ENCODE measurements at places on chromosomes 5 and 9.

- DNase-seq = no peak
Observed at GRCh38 chr5:33470544-33470943, 29.8 kb downstream of the TARS1 start.

DNA sequence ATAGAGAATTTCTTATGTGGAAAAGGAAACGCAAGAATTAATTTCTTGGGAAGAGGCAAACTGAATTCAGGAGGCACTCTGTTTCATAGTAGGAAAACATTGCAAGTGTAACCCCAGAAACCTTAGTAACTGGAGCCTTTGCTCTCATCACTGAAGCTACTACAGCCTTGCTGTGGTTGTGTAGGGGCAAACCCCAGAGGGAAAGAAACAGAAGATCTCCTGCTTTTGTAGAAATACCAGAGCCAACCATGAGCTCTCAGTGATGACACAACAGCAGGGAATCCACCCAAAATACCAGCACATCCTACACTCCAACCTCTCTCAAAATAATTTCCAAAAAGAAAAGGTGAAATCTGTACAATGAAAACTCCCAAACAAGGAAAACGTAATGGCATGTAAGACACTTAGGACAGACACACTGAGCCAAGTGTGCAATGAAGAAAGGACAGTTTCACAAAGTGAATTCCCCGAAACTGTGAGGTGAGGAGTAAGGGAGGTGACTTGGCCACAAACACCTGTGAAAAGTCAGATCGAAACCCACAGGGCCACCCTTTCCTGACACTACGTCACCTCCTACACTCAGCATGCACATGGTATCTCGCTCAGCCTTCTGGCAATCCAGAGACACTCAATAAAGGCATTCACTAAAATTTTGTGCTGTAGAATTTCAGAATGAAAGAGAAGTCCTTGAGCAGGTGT is 8.5 kb upstream of the ACSL6 start:
- DNase-seq = peak; percentile 72

DNA sequence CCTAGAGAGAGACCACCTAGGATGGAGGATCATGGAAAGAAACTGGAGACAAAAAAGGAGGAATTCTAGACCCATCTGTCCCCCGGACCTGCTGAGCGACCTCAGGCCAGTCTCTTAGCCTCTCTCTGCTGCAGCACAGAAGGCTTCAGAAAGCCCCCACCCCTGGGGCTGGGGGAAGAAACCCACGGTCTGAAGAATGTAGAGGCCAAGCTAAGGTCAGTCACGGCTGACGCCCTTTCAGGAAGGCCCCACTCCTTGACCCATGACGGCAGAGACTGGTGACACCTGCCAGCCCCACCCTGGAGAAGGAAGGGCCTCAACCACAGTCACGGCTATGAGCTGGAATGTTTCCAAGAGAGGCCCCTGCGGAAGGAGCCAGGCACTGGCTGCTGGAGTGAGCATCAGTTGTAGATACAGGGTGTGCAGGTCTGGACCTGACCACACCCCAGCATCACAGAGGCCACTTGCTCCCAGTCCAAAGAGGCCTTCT is 120.5 kb upstream of the BOD1 start:
- no peak for DNase-seq

DNA sequence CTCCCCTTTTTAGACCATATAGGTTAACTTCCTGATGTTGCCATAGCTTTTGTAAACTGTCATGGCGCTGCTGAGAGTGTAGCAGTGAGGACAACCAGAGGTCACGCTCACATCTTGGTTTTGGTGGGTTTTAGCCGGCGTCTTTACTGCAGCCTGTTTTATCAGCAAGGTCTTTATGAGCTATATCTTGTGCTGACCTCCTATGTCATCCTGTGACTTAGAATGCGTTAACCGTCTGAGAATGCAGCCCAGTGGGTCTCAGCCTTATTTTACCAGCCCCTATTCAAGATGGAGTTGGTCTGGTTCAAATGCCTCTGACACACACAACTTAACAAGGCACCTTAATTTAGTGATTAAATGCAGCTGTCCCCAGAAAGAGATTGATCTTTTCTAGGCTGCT is 23.9 kb upstream of the KDM4C start:
- DNase-seq = no peak

DNA sequence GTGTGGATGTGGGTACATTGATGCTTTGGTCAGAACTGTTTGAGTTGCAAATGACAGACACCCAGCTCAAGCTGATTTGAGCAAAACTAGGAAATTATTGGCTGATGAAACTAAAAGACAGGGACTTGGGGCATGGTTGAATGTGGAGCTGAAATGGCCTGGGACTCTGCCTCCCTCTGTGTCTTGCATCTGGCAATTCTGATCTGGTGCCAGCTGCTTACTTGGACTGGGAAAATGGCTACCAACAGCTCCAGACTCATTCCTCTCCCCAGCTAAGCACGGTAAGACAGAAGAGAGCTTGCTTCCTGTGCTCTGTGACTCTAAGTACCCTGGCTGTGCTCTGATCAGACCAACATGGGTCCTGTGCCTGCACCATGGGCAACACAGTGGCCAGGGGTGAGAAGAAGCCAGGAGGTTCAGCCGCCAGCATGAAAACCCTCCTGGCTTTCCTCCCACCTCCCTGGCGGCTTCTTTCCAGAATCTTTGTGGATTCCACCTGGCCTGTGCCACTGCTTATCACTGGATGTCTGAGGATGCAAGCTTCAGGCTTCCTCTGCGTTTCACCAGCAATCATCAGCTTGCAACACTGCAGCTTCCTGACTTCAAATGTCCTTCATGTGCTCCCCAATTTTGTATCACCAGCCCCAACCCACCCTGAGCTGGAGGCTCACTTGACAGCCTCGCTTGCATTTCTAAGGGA is 44.1 kb downstream of the C5orf15 start:
- DNase-seq = no peak

GRCh38 chr5:93070938-93071337 is 510.1 kb downstream of the NR2F1-AS1 start:
- no peak for DNase-seq

DNA sequence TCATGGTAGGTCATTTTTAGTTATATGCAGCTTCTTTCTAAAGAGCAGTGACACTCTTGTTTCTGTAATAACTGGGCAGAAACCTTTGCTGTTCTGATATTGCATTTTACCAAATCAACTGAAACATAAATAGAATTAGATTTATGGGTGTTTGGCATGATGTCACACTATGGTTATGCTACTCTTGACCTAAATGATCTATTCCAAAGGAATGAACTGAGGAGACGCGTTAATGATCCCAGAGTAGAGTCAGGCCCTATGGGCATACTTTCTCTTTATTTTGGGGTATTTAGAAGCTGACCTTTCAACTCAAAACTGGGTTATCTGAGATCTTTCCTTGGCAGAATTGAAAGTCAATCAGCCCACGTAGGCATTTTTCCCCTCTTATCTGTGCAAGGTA is 146.8 kb upstream of the ADAMTSL1 start:
- no peak for DNase-seq

- DNase-seq = no peak
Observed at GRCh38 chr5:138824924-138825863, 49.9 kb downstream of the LRRTM2 start.

DNA sequence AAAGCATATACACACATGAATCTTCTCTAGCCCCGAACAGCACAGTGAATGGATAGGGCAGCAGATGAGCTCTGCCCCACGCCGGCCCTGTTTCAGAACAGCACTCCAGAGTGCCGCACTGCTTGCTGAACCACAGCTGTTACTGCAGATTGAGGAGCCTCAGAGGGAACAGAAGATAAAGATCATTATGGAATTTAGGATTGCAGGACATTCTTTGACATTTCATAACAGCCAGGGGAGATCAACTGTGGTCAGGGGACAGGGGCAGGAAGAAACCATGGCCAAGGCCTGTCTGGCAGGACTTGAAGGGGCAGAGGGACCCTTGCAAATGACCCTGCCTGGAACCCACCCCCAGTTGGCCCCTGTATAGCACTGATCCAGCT is 20.6 kb downstream of the IRF1 start:
- no peak for DNase-seq

DNA sequence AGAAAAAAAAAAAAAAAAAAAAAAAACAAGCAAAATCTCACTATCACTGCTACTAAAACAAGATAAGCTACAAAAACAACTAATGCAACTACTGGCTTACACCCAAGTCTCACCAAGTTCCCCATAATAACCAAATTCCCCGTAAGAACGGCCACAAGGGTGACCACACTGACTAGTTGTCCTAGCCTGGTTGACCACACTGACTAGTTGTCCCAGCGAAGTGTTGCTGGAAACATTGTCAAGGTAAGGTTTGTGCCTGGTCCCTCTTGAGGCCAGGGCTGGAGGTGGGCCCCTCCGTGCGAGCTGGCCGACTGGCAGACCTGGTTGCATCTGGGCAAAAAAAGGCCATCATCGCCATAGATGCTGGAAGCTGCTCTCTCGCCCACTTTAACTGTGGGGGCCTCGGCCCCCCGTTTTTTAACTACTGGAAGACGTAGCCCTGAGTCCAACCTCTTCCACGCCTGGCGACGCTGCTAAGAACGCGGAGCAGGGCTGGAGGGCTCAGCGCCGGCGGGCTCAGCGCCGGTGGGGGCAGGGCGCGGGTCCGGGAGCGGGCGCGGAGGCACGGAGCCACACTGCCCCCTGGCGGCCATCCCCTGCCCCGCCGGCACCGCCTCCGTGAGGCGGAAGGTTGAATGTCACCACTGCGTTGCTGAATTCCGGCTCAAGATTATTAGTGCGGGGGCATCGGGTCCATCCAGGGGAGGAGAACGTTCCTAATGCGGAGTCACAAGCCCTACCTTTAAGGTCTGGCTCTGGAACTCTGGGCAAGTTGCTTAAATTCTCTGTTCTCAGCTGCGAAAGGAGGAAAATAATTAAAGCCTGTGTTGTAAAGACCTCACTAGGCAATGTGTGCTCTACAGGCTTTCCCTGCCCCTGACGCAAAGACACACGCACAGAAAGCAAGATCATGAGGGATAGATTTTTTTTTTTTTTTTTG is 84.0 kb downstream of the HSD17B3 start:
- DNase-seq = peak; percentile 47

GRCh38 chr5:142852416-142853198 is 82.4 kb downstream of the ARHGAP26 start:
- no peak for DNase-seq

- DNase-seq = no peak
Observed at GRCh38 chr9:131807144-131807983, 67.5 kb upstream of the RAPGEF1 start.

- DNase-seq = no peak
Observed at GRCh38 chr9:127809002-127809539, 6.4 kb downstream of the FPGS start.

DNA sequence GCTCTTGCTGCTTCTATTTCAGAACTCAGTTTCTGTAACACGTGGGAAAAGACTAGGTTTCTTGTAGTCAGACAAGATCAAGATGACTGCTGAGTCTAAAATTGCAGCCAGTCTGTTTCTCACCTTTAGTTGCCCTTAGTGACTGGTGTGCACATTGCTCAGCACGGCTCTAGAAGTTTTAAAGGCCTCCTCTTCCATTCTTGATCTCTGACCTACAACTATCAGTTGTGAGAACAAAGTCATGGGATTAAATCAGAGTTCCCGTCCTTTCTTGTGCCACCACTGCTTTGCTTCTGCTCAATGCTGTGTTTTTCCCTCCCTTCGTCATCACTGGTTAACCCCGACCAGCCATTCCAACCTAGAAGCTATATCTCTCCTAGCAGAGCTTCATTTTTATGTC is 52.8 kb downstream of the GDA start:
- DNase-seq = no peak

Measured in stimulated activated CD4-positive, alpha-beta T cell treated with anti-CD3 and anti-CD28 coated beads, TNF-alpha, amount 100 ng/mL, for 24 hours (primary cell).